Occipital lobe (tissue), 3 donors: ENCODE measurements at places on chromosomes 5 and 9. TPM values are rescaled to one million over a fixed set of nuclear protein-coding genes. Genes with fewer than 3 reads are reported as not detected.

PIK3R1 gene
- total RNA-seq: 177 TPM

- DNase-seq: no peak
These were observed 132.9 kb downstream of the TRPM3 start for GRCh38 chr9:70988551-70988950.

DNA sequence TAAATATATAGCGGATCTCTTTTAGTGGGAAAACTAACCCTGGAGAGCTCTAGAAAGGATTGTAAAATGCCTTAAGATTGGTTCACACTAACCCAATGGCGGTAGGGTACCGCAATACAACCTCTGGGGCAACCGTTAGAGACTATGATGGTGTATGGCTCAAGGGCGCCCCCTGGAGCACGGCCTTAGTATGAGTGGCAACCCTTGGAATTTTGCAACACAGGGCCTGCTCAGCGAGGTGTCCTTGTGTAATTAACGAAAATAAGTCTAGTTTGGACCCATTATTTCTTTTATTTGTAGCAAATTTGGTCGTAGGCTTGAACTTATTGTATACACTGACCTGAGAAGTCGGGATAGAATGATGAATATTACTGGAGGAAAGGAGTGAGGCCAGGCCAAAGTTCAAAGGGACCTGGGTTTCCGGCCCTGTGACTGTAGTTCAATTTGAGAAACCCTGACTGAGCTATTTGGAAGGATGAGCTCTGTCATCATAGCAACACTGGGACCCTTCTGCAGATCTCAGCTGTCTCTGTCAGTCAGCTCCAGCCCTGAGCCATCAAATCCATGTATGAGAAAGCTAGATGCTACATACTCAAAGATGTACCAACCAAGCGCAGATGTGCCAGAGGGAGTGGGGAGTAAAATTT is 54.8 kb downstream of the CAMK4 start:
- no peak for DNase-seq

DNA sequence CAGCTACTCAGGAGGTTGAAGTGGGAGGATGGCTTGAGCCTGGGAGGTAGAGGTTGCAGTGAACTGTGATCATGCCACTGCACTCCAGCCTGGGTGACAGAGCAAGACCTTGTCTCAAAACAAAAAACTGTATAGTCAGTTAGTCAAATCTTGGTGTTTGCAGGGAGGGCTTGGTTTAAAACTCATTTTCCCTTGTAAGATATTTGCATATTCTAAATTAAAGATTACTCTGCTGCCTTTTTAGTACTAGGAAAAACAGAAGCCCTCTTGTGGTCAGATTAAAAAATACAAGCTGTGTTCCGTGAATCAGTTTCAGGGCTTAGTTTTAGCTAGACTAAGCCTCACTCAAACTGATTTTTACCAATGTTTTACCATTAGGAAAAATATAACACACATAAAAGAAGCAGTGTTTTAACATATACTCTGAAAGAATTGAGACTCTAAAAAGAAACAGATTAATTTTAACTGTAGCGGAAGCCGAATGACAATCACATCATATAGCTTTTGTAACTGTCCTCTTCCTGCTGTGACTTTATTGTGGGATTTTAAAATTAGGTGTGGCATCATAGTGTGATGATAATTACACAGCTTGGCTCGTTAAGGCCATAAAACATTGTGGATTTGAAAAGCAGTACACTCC is 84.9 kb upstream of the BASP1 start:
- no peak for DNase-seq

PCSK1 gene
- total RNA-seq: 1.6 TPM

DNA sequence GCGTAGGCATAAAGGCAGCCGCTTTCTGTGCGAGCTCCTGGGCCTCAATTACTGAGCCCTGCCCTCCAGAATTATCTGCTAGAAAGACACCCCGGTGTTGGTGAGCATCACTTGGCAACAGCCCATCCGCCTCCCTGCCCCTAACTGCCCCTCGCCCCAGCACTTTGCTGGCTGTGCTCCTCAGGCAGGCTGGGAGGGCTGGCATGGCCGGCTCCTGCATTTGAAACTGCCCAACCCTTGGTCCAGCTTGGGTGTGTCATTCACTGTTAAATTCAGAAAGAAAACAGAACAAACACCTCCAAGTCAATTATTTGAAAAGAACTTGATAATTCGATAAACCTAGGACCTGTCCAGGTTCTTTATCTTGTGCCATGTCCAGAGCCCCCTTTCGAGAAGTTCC is 334.2 kb downstream of the IRX2 start:
- no peak for DNase-seq

DNA sequence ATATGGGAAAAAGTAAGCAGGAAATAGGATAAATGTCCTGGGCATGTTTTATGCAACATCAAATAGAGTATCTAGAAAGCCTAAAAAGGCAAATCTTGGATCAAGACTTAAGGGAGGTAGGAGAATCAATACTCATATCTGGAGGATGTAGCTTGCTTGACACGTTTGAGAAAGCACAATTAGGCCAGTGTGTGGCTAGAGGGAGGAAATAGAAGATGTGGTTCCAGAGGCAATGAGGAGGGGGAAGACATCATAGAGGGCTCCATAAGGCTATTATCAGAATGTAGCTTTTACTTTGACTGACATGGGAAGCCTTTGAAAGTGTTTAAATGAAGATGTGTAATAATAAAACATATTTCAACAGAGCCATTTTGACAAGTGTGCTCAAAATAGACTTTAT is 200.7 kb upstream of the CDH12 start:
- no peak for DNase-seq

GRCh38 chr5:55897905-55898304 is 46.7 kb downstream of the IL31RA start:
- DNase-seq: no peak

ENHO gene
- total RNA-seq: 37.6 TPM

GRCh38 chr5:72438141-72438540 is 69.1 kb downstream of the ZNF366 start:
- no peak for DNase-seq

DNA sequence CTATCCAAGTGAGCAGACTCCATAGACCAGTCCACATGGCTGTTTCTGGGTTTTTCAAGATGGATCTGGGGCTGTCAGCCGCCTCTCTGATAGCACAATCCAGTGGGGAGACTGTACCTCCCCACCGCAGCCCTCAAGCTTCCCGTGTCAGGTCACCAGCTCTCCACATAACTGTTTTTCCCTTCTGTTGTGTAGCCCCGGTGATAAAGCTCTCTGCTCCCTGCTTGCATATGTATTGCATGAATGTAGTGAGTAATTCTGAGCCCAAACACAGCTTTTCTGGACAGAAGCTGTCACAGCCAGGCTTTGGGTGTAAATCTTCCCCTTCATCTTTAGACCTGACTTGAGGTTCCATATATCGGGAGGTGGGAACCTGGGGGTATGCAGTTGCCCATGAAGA is 23.1 kb upstream of the CFAP157 start:
- no peak for DNase-seq

- DNase-seq: peak; percentile 30
These were observed 67.5 kb downstream of the MAMDC2 start for GRCh38 chr9:70111042-70111602.

KDM4C gene
- 57.4 TPM for total RNA-seq

- DNase-seq: no peak
These were observed 39.2 kb downstream of the PRUNE2 start for GRCh38 chr9:76866689-76867088.

DNA sequence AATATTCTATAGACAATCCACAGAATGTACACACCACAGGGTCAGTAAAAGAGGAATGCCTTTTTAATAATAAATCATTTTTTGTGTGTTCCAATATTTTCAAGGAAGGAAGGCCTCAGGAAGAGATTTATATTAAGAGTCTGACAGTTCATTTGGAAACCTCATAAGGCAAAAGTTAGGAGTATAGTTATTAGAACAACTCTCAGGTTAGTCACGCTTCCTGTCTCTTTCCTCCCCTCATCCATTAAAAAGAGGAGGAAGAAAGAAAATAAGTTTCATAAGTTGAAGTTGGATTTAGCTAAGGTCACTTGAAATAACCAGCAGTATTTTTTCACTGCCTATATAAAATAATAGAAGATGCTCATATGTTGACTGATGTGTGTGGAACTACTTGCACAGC is 863.2 kb downstream of the PTPRD start:
- no peak for DNase-seq

CLINT1 gene
- total RNA-seq: 66.9 TPM

DNA sequence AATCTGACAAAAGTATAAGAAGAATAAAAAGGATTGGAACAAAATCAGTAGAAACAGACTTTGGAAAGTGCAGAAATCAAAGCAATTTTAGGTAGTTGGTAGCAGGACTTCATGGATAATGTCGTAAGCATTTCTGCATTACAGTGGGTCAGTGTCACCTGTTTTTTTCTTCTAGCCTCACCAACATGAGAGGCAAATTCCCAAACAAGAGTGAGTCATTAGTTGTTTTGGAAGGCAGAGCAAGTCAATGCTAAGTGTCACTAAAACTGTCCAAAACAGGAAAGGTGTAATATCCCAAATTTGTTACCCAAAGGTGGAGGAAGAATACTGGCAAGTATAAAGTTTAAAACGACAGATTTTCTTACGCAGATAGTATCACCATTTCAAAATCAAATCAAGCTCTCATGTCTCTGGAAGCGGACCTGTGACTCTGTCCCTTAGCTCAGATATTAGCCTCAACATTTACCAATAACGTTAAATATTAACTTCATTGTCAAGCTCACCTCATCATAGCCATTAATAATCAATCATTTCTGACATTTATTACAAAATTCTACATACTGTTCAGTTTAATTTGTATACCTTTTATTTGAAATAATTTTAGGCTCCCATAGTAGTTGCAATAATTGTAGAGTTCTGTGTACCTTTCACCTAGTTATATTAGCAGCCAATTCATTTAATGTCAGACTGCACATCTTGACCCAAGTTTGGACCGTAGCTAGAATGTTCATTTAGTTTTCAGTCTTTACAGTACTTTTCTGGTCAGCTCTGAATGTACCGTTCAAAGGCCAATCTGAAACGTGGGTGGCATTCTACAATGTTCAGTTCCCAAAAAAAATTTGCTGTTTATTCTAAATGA is 901.2 kb upstream of the COX7C start:
- DNase-seq: no peak

DNA sequence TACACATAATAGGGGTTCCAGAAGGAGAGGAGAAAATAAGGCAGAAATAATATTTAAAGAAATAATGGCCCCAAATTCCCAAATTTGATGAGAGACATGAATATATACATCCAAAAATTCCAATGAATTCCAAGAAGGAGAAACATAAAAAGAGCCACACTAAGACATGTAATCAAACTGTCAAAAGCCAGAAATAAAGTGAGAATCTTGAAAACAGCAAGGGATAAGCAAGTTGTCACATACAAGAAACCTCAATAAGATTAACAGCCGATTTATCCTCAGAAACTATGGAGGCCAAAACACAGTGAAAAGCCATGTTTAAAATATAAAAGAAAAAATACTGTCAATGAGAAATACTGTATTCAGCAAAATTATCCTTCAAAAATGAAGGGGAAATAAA is 14.5 kb downstream of the CATSPER3 start:
- no peak for DNase-seq

DNA sequence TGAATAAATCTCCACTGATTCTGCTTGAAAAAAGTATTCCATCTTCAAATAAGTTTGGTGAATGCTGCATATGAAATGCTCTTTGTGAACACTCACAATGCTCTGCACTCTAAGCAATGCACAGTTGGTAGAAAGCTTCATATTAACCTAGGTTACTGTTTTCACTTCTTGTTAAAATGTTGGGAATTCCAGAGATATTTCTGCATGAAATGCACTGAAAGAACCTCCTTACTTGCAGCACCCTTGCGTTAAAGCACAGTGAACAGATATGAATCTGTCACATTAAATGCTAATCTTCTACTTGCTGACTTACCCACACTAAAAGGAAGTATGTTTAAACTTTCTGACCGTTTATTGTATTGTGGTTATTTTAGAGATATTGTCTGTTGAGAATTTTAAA is 584.1 kb upstream of the NUDT12 start:
- DNase-seq: no peak

DNA sequence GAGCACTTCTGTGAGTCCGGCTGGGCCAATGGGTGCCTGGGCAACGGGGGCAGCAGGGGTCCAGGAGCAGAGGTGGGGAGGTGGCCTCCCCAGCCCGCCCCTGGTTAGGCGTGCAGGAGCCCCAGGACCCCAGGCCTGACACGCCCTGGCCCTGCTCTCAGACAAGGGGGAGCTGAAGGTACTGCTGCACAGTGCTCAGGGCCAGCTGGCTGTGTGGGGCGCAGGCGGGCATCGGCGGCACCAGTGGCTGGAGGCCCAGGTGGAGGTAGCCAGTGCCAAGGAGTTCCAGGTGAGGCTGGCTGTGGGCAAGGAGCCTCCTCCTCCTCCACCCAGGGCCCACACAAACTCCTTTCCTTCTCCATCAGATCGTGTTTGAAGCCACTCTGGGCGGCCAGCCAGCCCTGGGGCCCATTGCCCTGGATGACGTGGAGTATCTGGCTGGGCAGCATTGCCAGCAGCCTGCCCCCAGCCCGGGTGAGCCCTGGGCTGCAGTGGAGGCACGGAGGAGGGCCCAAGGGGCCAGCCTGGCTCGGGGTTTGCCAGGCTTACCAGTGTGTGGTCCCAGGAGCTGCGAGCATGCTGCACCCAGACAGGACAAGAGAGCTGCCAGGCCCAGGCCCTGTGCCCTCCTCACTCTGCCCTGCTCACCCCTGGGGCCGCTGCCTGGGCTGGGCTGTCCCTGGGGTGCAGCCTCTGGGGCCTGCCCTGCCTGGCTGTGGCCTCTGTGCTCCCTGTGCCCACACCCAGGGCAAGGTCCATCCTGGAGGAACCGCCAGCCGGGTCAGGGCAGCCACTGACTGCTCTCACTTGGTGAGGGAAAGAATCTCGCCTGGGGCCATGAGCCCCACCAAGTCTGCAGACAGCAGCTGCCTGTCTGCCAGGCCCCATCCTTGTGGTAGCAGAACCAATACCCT is 7.0 kb downstream of the MAMDC4 start:
- no peak for DNase-seq

DNA sequence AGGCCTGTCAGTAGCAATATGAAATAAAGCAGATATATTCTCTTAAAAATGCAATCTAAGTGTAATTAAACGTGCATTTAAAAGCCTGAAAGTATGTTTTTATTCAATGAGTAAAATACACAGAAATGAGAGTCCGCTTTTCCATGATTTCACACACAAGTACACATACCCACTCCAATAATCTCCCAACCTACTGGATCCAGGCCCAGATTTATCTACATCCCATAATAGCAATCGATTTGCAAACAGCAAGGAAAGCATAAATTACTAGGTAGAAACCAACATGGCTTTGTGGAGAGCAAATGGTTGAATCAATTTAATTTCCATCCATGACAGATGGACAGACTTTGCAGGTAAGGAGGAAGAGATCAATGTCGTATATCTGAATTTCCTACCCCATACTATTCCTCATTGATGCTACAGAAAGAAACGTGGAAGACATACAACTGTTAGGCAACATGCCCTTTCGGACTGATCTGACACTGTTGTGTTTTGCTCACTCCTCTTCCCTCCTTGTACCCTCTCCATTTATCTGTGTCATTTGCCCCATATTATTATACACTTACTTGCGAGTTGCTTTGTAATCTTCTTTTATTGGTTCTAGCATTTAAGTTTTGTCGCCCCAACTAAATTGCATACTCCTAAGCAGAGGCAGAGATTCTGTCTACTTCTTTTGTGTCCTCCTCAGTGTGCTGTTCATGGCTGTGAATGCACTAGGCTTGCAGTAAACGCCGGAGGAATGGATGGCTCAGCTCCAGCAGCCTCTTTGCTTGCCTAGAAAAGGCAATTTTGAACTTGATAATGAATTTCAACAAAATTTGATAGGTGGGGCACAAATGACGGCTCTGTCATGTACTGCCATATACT is 133.6 kb downstream of the NFIB start:
- DNase-seq: peak; percentile 16

- DNase-seq: no peak
These were observed 69.9 kb downstream of the LRSAM1 start for GRCh38 chr9:127520941-127521918.

PHYHD1 gene
- 1.1 TPM for total RNA-seq

- no peak for DNase-seq
These were observed 244.5 kb downstream of the PLK2 start for GRCh38 chr5:58215364-58215763.
